ENCODE measurements at places on chromosomes 7 and 10.

GRCh38 chr7:92835261-92835850, 1.0 kb downstream of the CDK6 start:
- DNase-seq: peak; percentile 33

DNA sequence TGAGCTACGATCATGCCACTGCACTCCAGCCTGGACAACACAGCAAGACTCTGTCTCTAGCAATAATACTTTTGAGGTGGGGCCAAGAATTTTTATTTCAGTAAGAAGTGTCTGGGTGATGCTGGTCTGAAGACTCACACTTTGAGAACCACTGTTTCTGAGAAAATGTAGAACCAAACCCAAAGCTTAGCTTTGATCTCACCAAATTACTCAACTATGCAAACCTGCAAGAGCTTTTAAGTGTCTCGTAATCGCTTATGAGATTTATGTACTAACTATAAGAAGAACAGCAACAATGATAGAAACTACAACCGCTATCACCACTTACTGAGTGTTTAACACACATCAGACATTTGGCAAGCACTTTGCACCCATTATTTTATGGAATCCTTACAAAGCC, 29.5 kb downstream of the APBB1IP start:
- no peak for DNase-seq

GRCh38 chr7:79036356-79036755, 417.1 kb downstream of the MAGI2 start:
- DNase-seq: no peak

- DNase-seq: no peak
These were observed 137.1 kb downstream of the OAT start for GRCh38 chr10:124281666-124282065.

GRCh38 chr7:98187138-98187502, 24.1 kb upstream of the BHLHA15 start:
- DNase-seq: no peak

DNA sequence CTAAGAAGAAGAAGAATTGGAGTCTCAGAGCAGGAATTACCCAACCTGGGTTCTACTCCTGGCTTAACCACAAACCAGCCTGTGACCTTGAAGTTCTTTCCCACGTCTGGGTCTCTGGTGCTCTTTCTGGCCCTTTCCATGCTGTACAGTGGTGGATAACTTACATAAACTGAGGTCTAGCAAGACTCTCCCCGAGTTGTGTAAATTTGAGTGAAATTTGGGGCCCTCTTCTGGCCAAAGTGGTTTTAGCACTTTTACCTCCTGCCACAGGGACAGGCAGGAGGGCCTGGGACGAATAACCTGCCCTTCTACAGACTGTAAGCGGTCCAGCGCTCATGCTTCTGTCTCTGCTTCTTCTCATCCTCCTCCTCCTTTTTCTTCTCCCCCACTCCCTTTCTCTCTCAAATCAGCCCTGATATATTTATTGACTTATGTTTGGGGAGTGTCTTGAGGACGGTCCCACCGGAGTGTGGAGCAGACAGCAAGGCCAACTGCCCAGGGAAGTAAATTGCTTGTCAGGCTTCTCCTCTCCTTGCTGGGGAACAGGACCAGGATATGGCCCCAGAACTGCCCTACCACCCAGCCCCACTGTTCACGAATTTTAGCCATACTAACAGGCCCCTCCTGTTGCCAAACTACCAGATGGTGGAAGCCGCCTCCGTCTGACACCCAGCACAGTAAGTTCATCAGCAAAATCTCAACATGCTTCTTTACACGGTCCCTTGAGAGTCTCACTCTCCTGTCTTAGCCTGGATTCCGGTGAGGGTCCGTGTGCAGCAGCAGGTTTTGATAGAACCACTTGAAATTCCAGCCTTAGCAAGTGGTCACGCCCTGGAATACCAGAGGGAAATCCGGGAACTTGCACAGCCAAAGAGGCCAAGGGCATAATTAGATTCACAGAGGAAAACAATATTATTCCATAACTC, 4.0 kb upstream of the SH3PXD2A start:
- DNase-seq: peak; percentile 26

- DNase-seq: no peak
These were observed 206.6 kb downstream of the DIP2C start for GRCh38 chr10:482848-483247.

DNA sequence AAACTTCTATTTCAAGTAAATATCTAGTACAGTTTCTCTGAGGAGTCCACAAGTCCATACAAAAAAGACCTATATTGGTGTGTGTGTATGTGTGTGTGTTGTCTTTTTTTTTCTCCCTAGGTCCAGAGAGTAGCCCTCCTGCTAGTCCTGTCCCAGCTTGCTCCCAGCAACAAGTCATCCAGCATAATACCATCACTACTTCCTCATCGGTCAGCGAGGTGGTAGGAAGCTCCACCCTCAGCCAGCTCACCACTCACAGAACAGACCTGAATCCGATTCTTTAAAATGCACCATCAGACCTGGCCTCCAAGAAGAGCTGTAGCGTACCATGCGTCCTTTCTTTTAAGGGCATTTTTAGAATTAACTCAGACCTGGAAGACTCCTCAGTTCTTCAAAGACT, 139.1 kb downstream of the TRIL start:
- no peak for DNase-seq

DNA sequence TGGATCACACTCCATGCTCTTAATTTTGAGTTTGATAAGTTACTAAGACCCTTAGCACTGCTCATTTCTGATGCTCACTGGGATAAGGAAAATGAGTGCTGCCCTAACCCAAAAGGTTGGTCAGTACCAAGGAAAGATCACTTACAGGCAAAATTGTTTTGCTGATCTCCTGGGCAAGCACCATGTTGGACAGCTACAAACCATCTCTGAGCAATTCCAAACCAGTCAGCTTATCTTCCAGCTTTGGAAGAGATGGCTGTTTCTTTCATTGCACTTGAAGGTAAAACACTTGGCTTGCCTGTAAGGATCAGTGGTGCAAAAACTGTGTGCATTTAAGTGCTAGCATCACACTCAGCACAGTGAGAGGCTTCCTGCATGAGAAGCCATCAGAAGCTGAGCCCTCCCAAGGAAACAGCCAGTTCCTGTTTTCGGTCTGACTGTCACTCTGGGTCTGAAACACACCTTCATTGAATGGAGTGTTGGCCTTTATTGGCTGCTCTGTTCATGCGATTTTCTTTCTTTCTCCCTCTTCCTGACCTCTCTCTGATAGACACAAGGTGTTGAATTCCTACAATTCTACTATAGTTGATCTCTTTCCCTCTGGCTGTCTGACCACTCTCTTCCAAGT, 126.4 kb upstream of the GHITM start:
- DNase-seq: no peak

GRCh38 chr10:37854626-37855025, 2.8 kb downstream of the ZNF248 start:
- DNase-seq: no peak

DNA sequence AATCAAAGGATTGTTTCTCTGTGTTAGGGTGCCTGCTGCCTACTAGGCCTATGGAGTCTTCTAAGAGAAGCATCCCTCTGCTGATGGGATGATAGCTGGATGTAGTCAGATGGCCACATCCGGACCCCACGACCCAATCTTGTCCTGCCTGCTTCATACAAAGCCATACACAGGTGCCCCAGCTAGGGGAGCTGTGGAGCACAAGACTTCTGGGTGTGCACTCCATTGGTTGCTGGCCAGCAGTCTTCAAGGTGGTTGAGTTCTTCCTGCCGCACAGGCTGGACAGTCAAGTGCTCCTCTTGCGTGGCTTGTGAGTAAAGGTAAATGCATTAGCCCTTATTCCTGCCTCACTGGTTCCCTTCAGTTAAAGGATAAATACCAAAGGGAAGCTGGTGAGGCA, 120.2 kb downstream of the TEX36 start:
- no peak for DNase-seq

DNA sequence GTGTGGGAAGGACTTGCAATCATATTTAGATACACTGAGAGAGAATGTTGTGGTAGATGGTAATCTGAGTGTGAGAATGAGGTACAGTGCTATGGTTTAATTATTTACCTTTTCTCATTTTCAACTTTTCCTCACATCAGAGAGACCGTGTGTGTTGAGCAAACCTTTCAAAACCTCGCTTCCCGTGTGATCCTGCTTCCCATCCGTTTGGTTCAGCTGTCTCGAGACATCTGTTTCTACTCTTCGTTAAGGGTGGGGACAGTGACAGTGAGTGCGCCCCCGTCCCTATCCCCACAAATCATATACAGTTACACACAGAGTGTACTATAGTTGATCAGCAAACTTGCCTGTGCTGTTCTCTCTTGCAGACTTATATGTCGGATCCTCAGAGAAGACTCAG, 33.0 kb upstream of the NOBOX start:
- DNase-seq: no peak

DNA sequence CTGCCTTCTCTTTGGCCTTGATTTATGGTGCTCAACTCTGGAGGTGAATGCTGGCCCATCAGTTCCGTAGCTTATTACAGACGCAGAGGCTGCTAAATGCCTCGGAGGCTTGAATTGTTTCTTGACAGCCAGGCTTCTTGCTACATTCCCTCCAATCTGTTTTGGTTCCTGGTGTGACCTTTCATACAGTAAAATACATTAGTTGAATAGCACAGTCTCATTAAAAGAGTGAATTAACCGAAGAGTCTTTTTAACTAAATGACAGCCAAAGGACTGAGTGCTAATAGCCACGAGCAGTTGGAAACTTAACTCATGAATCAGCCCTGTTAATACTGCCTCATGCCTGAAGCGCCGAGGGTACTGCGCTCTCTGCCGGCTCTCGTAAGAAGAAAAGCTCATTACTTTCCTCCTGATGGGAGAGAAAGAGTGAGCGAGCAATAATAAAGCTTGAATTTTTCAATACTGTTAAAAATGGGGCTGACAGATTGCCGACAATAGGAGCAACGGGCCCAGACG, 236.4 kb upstream of the GPR26 start:
- DNase-seq: no peak

GRCh38 chr10:57654856-57655255, 612.8 kb downstream of the IPMK start:
- no peak for DNase-seq

DNA sequence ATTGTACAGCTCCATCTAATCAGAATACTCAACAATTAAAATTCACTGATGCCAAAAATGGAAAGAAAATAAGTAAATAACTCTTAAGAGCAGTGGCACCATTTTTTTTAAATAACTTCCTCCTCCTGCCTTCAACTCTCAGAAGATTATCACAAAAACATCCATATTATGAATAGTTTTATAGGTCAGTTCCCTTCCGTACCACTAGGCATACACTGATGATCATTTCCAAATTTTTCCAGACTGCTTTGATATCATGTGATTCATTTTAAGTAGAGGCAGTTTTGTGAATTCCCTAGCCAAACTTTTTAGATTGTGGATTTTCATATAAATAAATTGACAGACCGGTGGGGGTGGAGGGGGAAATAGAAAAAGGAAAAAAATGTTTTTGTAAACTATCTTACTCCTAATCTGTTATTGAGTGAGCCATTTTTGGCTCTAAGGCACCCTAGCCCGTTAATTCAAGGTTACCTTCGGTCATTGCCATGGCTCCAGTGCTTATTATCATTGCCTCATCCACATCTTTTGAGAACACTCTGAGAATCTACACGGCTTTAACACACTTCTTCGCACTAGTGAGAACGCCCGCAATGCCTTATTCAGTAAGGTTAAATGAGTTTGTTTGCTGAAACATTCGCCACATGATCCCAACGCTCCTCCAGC, 1.0 kb downstream of the FAM107B start:
- no peak for DNase-seq

GRCh38 chr7:23679898-23680413, at the start of gene FAM221A:
FAM221A (plus strand) TSS chr7:23680199; CDS start chr7:23680219, 20 bp downstream.
- DNase-seq: peak; percentile 79

DNA sequence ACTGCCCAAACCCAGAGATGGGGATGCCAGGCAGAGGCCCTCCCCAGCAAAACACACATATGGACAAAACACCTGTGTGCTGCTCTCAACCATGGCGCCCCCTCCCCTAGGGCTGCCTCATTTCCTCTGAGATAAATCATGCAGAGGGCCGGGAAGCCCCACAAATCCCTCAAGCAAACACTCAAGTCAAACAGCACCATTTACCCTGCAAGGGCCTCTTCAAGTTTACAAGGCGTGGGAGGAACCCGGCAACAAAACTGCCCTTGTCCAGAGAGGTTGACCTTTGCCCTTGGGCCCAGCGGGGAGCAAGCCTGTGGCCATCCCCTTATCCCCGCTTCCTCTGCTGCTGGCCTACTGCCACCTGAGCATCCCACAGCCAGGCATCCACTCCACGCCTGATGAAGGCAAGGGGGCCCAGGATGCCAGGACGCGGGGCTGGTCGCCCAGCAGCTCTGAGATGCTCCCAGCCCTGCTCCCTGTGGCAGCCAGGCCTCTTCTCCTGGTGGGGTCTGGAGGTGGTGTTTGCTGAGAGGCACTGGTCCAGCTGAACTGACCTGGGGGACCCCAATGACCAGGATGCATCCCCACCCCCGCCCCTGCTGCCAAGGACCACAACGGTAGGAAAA, 77.4 kb downstream of the DLG5 start:
- DNase-seq: no peak

DNA sequence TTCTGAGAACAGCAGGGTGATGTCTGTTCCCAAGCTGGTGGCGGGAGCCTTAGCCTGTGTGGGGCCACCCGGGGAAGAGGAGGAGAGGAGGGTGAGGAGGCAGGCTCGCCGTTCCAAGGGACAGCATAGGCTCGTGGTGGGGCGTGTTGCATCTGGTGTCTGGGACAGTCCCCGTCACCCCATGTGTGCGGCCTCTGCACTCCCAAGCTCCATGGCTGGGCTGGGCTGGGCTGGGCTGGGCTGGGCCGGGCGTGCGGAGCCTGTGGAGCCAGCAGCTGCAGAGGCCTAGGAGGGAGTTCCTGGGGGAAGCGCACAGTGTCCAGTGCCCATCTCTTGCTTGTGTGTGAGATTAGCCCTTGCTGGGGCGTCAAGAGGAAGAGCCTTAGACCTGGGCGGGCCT, 20.9 kb upstream of the TTYH3 start:
- DNase-seq: no peak

- no peak for DNase-seq
These were observed 15.8 kb downstream of the AP5Z1 start for GRCh38 chr7:4791101-4791737.

GRCh38 chr10:30573721-30574431, 55.7 kb downstream of the LYZL2 start:
- DNase-seq: no peak

DNA sequence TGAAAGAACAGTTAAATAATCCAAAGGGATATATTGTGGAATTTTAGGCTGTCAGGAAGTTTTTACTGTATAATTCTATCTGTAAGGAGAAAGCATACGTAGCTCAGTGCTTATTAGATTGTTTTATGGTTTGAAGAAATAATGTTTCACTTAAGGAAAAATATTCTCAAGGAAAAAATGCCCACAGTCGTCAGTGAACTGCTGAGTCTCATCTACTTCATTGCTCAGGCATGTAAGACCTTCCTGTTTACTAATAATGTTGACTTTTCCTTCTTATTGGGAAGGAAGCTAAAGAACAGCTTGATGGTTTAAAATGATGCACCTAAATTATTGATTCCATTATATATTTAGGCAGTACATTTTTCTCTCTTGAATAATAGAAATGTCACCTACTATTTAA, 304.2 kb downstream of the SDK1 start:
- DNase-seq: no peak

All from NCI-H2227 treated with DMSO at 0.1 percent for 48 hours (cell line).